Coronary artery (tissue), 2 donors: ENCODE measurements at places on chromosomes 4 and X.
A peak's percentile ranks its signal among the peaks of the same experiment; 100 is the strongest.

GRCh38 chr4:47798165-47798564 is 39.7 kb downstream of the CORIN start:
- no peak for DNase-seq

DNA sequence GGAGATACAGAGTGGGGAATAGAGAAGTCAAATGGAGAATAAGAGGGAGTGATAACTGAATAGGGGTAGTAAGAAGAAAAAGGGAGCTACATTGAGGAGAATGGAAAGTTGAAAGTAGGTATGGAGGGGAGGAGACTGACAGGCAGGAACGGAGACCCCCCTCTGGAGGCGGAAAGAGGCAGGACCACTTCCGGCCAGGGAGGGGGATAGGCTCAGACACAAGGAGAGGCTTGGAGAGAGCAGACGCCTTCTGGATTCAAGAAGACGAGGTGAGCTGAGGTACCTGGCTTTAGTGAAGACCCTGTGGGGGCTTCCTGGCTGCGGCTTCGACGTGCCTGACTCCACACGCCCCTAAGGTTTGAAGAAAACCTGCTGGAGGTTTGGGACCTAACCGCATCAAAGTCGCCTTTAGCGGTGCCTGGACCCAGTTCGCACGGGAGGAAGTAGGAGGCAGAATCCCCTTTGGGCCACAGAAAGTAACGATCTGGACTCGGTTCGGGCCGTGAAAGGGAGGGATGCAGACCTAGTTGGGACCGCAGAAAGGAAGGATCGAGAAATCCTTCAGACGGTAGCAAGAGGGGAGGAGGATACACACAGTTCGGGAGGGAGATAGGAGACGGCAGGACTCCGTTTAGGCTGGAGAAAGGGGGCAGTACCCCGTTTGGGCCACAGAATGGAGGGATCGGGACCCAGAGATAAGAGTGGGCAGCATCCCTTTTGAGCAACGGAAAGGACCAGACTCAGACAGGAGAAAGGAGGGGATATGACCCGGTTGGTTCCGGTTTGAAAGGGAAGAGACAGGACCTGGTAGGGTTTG is at the start of gene TRO:
Gene TRO, plus strand, starts transcription at position 215 of the 817 bp plus-strand sequence. CDS start 1,423 bp downstream, outside the sequence.
- DNase-seq: no peak

- peak; percentile 79 for DNase-seq
These were observed 746 bp downstream of the PPAT start for GRCh38 chr4:56434599-56435139.

GRCh38 chrX:24241822-24242648 is 71.8 kb downstream of the SUPT20HL2 start:
- DNase-seq: no peak

DNA sequence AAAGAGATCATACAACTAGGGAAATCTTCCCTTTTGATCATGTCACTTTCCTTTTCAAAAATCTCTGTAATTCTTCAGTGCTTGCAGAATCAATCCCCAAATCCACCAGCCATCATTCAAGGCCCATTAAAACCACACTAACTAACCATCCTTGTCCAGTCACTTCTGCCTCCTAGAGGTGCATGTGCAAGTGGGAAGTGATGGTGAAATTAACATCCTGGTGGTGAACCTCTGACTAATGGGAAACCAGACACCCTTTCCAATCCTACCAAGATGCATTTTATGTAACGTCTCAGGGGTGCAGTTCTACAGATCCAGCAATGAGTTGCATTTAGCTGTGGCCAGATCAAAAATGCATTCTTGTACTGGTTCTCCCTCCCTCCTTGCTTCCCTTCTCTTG is 341.8 kb downstream of the RAPGEF2 start:
- DNase-seq: no peak

- no peak for DNase-seq
These were observed 53.8 kb downstream of the RNF150 start for GRCh38 chr4:141079393-141079930.

- peak; percentile 74 for DNase-seq
These were observed at the start of gene GABRE for GRCh38 chrX:151974336-151975227. GABRE (minus strand) TSS chrX:151974676; CDS start chrX:151974625, 51 bp downstream.

DNA sequence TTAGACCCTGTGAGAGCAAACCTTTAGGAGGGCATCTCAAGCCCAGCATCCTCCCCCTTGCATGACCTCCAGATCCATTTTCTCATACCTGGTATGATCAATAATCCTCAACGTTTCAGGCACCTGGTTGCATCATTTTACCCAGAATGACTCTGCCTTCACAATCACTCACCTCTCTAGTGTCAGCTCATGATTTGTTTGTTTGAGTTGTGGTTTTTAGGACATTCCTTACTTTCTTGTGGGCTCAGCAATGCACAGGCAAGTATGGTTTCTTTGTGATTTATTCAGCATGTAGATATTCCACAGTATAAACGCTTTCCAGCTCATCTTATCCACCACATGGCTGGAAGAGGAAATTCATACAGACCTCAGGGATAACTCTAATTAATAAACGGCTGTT is 93.6 kb upstream of the CPEB2 start:
- no peak for DNase-seq

- DNase-seq: no peak
These were observed 65.7 kb upstream of the ARHGAP24 start for GRCh38 chr4:85409251-85409650.

- no peak for DNase-seq
These were observed 86.2 kb upstream of the CPXCR1 start for GRCh38 chrX:88660836-88661235.

DNA sequence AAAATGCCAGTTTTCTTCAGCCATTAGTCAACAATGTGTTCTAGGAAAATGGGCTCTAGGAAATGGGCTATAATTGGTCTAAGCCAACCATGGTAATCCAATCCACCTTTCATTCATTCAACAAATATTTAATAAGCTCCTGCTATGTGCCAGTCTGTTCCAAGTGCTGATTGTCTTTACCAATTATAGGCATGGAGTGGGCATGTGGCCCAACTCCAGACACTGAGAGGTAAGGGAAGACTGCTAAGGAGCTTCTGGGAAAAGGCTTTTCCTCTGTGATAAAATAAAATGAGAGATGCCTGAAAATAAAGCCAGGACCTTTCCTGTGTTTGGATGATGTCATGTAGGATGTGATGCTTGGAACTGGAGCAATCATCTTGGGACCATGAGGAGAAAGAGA is 43.3 kb downstream of the HOPX start:
- no peak for DNase-seq

- peak; percentile 65 for DNase-seq
These were observed 17.1 kb downstream of the NAT8L start for GRCh38 chr4:2075987-2076907.

- no peak for DNase-seq
These were observed 13.0 kb upstream of the DAPP1 start for GRCh38 chr4:99803566-99804101.

- no peak for DNase-seq
These were observed 54.9 kb downstream of the COL4A5 start for GRCh38 chrX:108494406-108495090.

- DNase-seq: no peak
These were observed 35.6 kb downstream of the MAP7D3 start for GRCh38 chrX:136215559-136215958.

GRCh38 chr4:121220698-121221097 is 56.6 kb upstream of the TNIP3 start:
- no peak for DNase-seq

- DNase-seq: no peak
These were observed 49.9 kb downstream of the PCDH7 start for GRCh38 chr4:30770049-30770549.

GRCh38 chr4:88037936-88038335 is 30.5 kb downstream of the PKD2 start:
- DNase-seq: no peak

DNA sequence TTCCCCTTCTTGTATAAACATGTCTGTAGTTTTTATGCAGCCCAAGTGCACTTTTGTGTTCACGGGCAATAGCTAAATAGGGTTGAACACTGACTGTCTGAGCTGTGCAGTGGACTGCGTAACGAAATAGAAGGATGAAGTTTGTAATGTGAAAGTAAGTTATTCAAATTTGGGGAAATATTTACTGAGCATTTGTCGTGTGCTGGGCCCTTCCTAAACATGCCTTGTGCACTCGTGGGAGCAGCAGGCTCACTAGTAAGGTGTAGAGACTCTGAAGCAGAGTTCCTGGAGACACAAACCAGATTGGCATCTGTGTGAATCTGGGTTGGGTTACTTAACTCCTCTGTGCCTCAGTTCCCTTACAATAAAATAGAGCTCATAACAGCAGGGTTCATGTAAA is 51.7 kb upstream of the C1QTNF7 start:
- DNase-seq: no peak

DNA sequence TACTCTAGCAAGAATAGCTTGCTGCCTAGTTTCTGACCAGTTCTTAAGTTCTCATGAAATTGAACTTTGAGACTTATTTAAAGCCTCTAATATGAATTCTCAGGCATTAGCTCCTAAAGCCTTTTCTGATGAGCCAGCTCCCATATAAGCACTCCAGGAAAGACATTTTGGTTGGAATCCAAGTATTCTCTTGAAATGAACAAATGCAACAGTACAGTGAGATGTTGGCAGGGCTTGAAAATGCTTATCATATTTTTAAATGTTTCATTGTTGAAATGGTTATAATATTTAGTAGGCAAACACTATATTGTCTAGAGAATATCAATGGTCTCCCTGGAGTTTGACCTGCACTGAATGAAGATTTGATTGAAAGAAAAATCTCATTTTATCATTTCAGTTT is 240.3 kb downstream of the ANK2 start:
- DNase-seq: no peak
